Eye (tissue), 1 donor: ENCODE measurements at places on chromosomes 6 and 20.

- peak; percentile 57 for DNase-seq
These were observed 97.2 kb downstream of the MAP3K4 start for GRCh38 chr6:161088676-161089328.

DNA sequence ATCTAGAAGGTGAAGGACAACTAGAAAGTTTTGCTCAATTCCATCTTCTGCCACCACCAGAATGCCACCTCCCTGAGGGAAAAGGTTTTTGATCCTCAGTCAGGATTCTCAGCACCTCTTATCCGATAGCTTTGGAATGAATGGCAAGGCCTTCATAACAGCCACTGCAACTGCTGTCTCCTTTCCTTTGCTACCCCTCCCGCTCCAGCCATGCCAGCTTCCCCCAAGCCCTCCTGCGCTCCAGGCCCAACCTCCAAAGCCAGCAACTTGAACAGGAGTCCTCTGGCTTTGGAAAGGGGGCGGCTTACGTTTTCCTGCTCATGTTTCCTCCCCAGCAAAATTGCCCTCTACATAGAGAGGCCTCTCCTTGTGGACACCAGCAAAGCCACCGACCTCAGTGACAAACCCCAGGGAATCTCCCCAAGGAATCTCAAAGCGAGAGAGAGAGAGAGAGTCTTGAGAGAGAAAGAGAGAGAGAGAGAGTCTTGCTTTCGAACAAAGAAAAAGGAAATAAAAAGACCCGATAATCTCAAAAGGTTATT lies 420 bp upstream of the BTN2A1 start:
- no peak for DNase-seq

DNA sequence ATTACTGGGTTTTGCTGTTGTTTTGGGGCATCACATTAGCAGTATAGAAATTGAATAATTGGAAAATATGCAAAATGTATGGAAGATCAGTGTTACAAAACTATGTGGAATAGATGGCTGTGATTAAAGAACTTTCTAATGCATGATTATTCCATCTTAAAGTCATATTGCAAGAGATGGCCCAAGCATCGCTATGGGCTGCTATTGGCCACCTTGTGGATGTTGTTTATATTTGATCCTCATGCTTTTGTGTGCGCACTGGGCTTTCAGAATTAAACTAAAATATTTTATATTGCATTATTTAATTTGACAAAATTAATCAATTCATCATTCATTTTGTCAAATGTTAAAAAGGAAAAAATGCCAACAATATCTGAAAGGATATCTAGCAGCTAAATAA lies 16.1 kb upstream of the HMGN3 start:
- no peak for DNase-seq

- no peak for DNase-seq
These were observed 99.1 kb downstream of the ARID1B start for GRCh38 chr6:156876302-156876701.

DNA sequence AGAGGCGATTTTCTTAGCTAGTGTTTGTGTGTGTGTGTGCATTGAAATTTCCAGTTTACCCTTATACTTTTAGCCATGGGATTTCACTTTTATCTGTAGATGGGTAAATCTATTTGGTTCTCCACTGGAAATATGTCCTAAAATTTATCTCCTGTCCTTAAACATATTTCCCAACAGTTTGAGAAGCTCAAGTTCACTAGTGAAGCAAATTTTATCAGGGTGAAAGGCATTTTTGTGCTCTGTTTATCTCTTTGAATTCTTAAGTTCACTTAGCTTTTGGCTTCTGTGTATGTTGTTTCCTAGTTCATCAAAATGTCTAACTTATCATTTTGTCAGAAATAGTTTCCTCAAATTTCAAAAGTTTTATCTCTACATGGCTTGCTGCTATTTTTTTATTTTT lies 561.6 kb downstream of the PHF3 start:
- DNase-seq = no peak

DNA sequence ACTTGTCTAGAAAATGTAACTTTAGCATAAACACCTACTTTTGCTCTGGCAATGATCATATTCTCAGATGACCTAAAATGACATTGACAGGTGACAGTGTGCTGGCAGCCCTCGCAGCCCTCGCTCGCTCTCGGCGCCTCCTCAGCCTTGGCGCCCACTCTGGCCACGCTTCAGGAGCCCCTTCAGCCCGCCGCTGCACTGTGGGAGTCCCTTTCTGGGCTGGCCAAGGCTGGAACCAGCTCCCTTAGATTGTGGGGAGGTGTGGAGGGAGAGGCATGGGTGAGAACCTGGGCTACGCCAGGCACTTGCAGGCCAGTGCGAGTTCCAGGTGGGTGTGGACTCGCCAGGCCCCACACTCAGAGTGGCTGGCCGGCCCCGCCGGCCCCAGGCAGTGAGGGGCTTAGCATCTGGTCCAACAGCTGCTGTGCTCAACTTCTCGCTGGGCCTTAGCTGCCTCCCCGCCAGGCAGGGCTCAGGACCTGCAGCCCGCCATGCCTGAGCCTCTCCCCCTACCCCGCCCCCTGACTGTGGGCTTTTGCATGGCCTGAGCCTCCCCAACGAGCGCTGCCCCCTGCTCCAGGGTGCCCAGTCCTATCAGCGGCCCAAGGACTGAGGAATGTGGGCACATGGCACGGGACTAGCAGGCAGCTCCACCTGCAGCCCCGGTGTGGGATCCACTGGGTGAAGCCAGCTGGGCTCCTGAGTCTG lies 17.2 kb downstream of the GSTA1 start:
- DNase-seq = no peak

- DNase-seq = peak; percentile 74
These were observed 642 bp downstream of the GZF1 start for GRCh38 chr20:23362392-23363256.

GRCh38 chr6:138590796-138591709 lies 91.8 kb upstream of the NHSL1 start:
- DNase-seq = peak; percentile 94

GRCh38 chr20:33209789-33210188 lies 7.4 kb upstream of the BPIFA3 start:
- DNase-seq = peak; percentile 90

- no peak for DNase-seq
These were observed 347.1 kb upstream of the MANEA start for GRCh38 chr6:95230071-95230740.

DNA sequence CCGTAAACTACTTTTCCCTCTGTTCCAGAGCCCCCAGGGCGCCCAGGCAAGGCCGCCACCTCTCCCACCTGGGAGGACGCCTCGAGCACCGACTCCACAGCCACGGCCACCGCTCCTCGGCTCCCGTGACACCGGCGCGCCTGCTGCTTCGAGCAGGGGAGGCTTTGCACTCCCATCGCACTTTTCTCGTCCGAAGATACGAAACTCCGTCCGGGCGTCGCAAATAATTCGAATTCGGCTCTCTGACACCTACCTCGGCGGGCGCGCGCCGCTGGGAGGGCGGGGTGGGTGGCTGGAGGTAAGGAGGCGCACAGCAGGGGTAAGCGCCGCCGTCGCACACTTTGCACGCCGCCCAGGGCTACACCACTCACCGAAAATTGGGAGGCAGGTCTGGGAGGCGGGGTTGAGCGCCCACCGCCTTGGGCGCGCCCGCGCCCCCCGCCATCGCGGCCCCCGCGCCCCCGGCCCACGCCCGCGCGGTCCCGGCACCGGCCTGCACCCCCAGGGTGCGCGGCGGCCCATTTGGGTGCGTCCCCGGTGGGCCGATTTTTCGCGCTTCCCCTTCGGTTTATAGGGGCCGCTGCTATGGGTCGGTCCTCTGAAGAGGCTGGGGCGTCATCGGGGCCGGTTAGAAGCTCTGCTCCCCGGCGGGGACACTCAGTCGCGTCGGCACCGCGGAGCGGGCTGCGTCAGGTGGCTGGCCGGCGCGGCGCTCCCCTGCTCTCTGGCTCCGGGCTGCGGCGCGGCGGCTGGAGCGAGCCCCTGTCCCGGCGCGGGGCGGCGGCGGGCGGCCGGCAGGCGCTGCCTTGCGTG lies 36.2 kb downstream of the GNAS start:
- DNase-seq = peak; percentile 86

- no peak for DNase-seq
These were observed 592.7 kb upstream of the NRSN1 start for GRCh38 chr6:23533311-23533710.

DNA sequence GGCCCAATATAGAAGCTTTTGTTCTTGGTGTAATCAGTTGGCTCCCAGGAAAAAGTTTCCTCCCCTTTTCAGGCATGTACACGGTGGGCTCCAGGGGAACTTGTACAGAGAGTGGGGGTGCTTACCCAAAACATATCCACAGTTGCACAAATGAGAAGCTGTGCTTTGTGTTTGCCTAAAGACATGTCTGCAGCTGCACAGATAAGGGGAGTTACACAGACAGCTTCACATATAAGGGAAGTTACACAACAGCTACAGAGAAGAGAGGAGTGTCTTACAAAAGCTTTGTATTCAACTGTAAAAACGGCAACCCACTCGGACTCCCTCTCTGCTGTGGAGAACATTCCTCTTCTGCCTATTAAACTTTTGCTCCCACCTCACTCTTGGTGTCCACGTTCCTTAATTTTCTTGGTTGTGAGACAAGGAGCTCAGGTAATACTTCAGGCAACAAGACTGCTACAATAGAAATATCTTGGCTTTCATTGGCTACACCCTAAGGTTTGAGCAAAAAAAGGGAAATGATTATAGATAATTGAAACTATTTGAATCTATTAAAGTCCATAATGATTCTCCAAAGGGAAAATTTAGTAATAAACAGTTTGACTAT lies 7.4 kb upstream of the PNRC1 start:
- no peak for DNase-seq

GRCh38 chr6:12844284-12845223 lies 128.0 kb downstream of the PHACTR1 start:
- peak; percentile 49 for DNase-seq

- DNase-seq = no peak
These were observed 152.1 kb downstream of the FNDC1 start for GRCh38 chr6:159321267-159321666.

- no peak for DNase-seq
These were observed 41.5 kb upstream of the ZNF337 start for GRCh38 chr20:25738198-25738597.

GRCh38 chr20:6051505-6051904 lies 2.4 kb downstream of the LRRN4 start:
- peak; percentile 26 for DNase-seq

DNA sequence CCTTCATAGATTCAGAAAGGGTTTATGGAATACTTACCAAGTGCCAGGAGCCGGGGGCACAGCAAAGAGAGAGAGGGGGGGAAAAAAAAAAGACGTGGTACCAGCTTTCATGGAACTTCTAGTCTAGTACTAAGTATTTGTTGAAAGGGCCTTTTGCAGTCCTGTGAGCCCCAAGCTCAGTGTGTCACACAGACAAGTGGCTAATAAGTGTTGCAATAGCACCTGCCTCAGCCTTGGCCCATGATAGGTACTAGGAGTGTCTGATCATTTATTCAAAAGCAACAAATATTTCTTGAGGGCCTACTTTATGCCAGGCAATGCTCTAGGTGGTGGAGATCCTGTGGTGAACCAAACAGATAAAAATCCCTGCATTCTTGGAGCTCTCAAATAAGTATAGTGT lies 7.9 kb downstream of the MYLK2 start:
- DNase-seq = no peak
